ENCODE measurements at places on chromosomes 1 and 21. TPM values are rescaled to one million over a fixed set of nuclear protein-coding genes. Genes with fewer than 3 reads are reported as not detected.

- no peak overlapping the region for H3K27ac ChIP-seq
- peak; percentile 71 for DNase-seq
- H3K27me3 ChIP-seq = no peaks in the 10 kb centered on the region
- H3K36me3 ChIP-seq = no peaks in the 10 kb centered on the region
- peaks cover 11% of the 10 kb centered on the region for H3K4me1 ChIP-seq
Measured at GRCh38 chr1:43073490-43074230, 98.4 kb downstream of the EBNA1BP2 start.

MYBPH gene
- 0.52 TPM for polyA plus RNA-seq

DNA sequence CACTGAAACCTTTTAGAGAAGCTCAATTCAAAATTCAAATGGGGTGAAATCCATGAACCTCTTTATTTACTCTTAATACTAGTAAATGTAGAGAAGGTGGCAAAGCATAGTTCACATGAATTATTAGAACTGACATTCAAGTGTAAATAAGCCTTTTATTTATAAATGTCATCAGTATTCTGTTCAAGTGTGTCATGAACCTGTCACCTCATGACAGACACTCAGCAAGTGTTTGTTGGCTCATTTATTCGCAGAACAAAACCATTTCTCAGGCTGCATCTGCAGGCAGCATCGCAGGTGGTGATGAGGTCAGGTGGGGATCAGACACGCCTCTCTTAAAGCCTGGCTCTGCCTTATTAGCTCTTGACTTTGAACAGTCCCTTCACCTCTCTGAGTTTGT lies 116.6 kb downstream of the SETD4 start:
- no peaks in the 10 kb centered on the region for H3K27me3 ChIP-seq
- H3K4me3 ChIP-seq = no peak overlapping the region
- no peaks in the 10 kb centered on the region for H3K4me1 ChIP-seq
- no peaks in the 10 kb centered on the region for H3K36me3 ChIP-seq

DNA sequence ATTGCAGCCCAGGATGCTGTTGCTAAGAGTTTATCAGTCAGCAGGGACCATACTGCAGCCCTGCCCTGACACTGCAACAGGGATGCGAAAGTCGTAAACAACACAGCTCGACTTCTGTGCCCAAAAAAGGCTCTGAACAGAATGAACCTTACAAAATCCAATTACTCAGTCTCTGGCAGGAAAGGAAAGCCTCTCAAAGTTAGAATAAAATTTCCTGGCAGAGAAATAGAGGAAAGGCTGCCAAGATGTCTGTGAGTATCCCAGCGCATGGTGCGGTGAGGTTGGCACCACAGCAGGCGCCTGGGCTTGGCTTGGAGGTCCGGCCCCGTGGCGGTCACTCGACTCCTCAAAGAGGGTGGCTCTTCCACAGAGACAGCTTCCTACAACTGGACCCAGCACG lies 185.8 kb downstream of the PCP4 start:
- H3K4me1 ChIP-seq = no peaks in the 10 kb centered on the region
- H3K27ac ChIP-seq = no peak overlapping the region
- H3K36me3 ChIP-seq = no peaks in the 10 kb centered on the region
- H3K4me3 ChIP-seq = no peak overlapping the region
- H3K27me3 ChIP-seq = no peaks in the 10 kb centered on the region
